ENCODE measurements at places on chromosomes 2 and 18. TPM values are rescaled to one million over a fixed set of nuclear protein-coding genes. Genes with fewer than 3 reads are reported as not detected.

GRCh38 chr2:224369028-224369632 is 32.8 kb downstream of the FAM124B start:
- DNase-seq = no peak

DNA sequence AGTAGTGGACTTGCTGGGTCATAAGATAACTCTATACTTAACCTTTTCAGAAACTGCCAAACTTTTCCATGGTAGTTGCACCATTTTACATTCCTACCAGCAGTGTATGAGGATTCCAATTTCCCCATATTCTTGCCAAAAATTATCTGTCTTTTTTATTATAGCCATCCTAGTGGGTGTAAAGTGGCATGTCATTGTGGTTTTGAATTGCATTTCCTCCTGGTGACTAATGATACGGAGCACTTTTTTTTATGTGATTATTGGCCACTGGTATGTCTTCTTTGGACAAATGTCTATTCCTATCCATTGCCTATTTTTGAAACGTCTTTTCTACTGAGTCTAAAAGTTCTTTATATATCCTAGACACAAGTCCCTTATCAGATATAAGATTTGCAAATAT is 44.3 kb downstream of the CACNB4 start:
- DNase-seq = no peak

The VWA3B gene
- not detected for total RNA-seq

DNA sequence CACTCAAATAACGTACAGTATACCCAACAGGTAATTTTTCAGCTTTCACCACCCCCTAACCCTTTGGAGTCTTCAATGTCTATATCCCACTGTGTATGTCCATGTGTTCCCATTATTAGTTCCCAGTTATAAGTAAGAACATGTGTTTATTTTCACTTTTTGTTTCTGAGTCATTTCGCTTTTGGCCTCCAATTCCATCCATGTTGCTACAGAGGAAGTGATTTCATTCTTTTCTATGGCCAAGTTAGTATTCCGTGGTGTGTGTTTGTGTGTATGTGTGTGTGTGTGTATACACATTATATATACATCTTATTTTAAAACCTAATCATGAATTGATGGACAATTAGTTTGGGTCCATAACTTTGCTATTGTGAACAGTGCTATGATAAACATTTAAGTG is 464.4 kb downstream of the CMPK2 start:
- no peak for DNase-seq

DNA sequence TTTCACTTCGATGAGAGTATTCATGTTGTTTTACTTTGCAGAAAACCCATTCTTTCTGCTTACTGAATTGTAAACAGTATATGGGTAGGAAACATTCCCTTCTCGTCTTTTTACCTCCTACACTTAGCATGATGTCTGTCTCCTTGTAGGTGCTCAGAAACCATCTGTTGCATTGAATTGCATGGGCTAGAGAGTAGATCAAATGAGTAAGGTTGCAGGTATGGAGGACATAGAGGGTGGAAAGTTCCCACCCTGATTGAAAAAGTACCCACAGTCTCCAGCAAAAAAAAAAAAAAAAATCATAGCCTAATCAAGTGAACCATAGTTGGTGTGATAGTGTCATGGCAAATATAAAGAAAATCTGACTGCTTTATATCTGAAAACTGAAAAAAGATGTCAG is 1.7 kb downstream of the CYTIP start:
- no peak for DNase-seq

- DNase-seq = no peak
Measured at GRCh38 chr18:43077510-43078308, 37.8 kb downstream of the RIT2 start.

The SGO2 gene
- 8.1 TPM for total RNA-seq

The IL36G gene
- total RNA-seq = not detected

The NT5C1B gene
- total RNA-seq = not detected

DNA sequence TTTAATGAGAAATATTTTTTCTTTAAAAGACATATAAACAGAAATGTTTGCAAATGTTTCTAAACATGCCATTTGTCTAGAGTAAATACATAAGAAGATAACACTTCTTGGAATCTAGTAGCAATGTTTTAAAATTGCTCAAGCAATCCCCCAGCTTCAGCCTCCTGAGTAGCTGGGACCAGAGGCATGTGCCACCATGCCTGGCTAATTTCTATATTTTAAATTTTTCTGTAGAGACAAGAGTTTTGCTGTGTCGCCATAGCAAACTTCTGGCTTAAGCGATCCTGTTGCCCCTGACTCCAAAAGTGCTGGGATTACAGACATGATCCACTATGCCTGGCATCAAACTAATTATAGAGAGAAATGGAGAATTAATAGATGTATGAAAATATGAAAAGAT is 14.6 kb upstream of the MBD2 start:
- no peak for DNase-seq

- DNase-seq = no peak
Measured at GRCh38 chr18:49656073-49656692, 94.3 kb downstream of the LIPG start.

- DNase-seq = no peak
Measured at GRCh38 chr2:49770919-49771318, 616.6 kb upstream of the FSHR start.

DNA sequence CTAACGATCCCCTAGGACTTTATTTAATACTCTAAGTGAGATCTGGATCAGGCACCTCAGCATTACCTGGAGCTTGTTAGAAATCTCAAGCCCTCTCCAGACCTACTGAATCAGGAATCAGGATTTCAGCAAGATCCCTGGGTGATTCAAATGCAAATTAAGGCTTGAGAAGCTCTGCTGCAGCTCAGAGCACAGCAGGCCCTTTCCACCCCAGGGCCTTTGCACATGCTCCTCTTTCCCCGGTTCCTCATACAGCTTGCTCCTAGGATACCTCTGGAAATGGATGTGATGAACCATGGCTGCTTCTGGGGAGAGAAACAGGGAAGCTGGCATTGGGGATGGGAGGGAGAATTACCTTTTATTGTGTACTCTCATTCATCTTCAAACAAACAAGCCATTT is 40.3 kb upstream of the MGAT4A start:
- no peak for DNase-seq

DNA sequence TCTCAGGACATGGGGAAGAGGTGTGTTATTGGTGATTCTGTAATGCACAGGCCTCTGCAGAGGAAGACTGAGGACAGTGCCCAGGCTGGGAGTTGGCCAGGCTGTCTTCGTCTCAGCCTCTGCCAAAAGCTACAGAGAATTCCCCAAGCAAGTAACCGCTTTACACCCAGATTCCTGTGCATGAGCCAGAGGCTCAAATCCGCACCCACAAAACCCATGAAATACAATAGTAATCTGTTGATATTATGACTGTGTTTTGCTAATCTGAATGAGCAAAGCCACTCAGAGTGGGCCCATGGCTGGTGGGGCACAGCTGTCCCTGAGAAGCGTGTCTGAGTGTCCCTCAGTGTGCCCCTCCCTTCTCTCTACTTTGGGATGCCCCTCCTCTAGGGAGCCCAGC is 149.5 kb upstream of the PXDN start:
- DNase-seq = no peak

The NTSR2 gene
- total RNA-seq = not detected

DNA sequence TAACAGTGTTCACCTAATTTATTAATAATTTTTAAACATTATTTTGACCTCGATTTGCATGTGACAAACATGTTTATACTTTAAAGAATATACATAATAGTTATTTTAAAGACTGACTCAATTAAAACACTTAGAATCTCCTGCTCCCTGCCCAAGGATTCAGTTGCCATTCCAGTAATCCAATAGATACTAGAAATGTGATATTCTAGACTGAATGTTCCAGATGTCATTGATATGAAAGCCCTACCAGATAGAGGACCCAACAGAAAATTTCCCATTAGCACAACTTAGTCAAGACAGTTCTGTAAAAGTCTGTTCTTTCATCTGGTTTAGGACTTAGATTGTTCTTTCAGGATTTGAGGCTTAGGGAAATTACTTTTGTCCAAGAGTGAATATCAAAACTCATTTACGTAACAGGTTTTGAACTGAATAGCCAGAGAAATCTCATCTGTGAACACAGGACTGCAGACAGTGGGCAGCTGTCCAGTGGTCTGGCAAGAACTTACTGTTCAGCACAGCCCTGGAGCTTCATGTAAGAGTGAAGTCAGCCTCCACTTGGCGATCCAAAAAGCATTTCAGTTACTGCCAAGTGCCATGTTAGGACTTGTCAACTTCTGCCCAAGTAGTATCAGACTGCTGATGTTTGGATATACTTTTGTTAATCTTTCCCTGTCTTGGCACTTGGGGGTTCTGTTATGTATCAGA is 77.5 kb downstream of the OSBPL6 start:
- DNase-seq = no peak

Data from glomerular endothelial cell (primary cell).